ENCODE measurements at places on chromosomes 7 and 10.

DNA sequence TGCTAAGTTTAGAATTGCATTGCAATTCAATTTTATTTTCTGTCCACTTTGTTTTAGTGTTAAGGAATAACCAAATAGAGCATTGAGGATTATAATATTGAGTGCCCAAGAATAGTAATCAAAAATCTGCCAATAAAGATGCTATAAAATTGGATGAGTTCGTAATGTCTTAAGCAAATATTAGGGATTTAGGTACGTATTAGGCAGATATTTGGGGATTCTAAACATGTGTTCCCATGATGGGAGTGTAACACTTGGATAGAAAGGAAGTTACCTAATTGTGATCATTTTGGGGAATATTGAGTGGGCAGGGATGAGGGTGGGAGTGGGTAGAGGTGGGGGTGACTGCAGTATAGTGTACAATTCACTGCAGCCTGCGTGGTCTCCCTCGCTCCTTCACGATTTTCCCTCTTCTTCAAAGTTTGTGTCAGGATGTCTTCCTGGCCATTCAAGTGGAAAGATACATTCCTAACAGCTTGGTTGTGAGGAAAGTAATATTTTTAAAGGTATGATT lies 1.3 kb upstream of the PRKG1 start:
- DNase-seq, result no peak

DNA sequence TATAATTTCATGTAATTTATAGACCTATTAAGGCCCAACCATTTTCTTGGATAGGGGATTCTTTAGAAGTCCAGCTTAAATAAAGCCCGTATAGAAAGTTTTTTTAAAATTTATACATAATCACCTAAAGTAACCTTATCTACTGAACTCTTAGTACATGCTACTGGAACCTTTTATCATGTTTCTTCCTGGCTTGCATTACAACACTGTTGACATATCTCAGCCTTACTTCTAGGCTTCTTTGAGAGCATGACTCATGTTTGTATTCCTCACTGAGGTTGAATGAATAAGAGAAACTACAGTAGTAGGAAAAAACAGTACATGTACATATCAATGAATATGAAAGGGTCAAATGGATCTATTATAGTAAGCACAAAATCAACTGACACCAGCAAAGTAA lies 8.2 kb upstream of the MAGI2 start:
- no peak for DNase-seq

- DNase-seq, result no peak
Observed at GRCh38 chr7:47697543-47697942, 115.6 kb upstream of the TNS3 start.

- DNase-seq, result peak; percentile 71
Observed at GRCh38 chr10:67666416-67667034, 29.5 kb downstream of the CTNNA3 start.

DNA sequence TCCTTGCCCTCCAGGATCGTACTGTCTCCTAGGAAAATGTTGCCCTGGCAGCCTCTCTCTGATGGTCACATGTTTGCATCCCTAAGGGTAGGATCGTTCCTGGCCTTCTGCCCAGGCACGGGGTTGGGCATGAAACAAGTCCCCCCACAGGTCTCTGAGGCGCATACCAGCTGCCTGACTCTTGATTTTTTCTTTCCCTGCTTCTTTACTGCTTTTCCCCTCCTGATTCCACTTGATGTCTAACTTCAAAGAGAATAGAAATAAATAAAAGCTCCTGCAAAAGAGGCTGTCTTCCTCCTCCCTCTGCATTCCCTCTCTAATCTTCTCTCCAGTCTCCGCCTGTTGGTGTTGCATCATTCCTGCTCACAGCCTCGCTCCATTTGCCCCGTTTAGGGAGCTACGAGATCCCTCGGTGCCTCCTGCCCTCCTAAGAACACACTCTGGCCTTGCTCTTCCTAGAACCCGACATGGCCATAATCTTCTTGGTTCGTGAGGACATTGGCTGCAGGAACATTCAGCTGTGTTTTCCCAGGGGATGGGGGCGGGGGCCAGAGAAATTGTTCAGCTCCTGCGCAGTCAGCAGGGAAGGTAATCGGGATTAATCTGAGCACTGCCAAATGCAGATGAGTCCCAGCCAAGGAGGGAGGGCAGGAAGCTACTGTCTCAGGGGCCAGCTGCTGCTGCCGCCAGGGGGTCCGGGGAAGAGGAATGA lies 26.0 kb downstream of the LEP start:
- no peak for DNase-seq

GRCh38 chr7:130909161-130909836 lies 175.3 kb upstream of the KLF14 start:
- no peak for DNase-seq

DNA sequence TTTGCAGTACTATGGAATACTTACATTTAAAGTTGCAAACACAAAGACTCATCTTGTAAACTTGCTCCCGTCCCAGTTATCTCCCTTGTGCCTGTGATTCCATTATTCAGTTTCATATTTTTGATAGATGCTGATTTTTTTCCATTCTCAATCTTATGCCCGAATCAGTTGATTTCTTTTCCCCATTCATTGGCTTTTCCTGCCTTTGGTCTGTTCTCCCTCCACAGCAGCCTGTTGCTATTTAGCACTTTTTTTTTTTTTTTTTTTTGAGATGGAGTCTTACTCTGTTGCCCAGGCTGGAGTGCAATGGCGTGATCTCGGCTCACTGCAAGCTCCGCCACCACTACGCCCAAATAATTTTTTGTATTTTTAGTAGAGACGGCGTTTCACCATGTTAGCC lies 78.0 kb downstream of the ABCC2 start:
- no peak for DNase-seq

DNA sequence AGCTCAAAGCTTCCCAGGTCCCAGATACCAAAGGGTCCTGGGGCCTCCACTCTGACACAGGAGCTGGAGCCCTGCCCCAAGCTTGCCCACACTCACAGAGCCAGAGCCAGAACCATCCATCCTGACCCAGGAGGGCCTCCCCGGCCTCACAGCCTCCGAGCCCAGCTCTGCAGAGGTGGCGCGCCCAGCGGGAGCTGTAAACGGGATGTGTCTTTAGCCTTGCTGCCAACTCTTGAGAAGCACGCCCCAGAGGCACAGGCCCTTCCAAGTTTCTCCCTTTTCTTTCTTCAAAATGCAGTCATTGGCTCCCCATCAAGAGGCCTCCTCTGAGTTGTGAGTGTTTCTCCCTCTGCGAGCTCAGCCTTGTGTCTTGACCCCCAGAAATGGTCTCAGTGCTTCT lies 75.0 kb downstream of the PDGFA start:
- no peak for DNase-seq

DNA sequence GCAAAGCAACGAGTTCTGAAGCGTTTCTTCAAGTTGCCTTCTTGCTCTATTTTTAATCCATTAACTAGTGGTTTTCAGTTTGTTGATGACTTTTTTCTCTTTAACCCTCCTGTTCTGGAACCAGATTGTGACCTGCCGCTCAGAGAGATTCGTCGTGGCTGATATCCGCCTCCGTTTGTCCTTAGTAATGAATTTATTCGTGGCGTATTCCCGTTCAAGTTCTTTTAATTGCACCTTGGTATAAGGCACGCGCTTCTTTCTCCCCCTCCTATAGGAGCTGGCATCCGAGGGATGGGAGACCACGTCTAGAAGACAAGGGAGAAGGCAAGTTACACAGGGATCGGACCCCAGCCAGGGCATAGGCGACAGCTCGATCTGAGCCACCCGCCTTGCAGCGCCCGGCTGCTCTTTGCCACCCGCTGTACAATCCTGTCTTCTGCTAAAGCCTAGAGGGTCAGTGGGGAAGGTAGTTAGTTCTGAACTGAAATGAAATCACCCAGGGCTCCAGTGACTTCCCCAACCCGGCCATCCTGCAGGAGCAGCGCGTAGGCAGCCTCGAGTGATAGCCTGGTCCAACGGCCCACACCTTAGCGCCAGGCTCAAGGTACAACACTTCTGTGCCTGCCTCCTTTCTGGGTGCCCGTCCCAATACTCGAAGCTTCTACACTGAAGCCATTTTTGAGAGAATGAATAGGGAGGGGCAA lies 1.6 kb downstream of the HOXA13 start:
- DNase-seq, result no peak

DNA sequence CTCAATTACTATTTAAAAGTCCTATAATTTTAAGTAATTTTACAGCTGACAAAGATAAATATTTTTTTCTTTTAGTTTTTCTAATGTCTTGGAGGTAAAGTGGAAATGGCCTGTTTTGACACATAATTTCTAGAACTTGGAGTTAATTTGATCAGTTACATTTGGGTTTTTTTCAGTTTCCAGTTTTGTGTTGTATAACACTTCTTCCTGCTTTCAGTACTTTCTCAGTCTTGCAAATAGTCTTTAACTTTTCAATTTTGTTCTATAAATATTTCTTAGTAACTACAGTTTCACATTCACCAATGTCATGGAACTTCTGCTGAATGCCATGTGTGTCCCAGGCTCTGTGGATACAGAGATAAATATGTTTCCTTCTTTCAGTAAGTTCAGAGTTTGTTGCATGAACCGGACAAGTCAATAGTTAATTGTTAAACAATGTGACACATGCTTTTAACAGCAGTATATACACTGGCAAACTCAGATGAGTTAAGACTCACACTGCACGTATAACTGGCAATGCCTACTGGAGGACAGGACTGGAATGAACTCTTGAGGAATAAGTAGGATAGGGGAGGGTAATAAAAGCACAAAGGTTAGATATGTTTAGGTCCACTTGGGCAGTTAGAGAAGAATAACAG lies 4.6 kb downstream of the SHOC2 start:
- DNase-seq, result no peak

DNA sequence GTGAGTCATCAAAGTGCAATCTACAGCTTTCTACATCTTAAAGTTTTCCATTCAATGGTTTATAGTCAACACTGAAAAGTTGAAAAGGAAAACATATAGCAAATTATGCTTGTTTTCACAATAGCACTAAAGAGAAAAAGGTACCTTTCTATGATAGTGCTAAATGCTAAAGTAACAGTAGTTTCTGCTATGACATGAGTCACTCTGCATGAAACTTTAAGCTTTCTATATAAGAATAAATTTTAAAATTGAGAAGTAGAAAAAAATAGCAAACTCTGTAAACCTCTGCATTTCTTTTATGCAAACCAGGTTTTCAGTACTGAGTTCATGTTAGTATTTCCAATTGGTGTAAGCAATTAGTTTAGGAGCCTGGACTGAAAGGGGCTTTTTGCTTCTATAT lies 31.2 kb upstream of the TMEM168 start:
- no peak for DNase-seq

DNA sequence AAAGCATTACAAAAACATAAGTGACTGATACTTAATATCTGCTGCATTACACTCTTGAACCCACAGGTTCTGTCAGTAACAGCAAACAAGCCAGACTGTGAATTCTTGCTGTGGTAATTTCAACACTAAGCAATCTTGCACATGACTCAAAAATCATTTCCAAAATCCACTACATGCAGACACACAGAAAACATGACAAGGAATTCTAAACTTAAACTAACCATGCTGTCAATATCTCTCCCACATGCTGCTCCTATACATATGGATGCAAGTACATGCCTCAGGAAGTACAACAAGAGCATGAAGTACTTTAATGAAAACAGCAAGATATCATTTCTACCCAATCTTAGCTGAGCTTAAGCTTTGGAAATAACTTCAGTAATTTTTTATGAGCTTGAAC lies 890.2 kb upstream of the KCND2 start:
- DNase-seq, result no peak

GRCh38 chr10:93608421-93608820 lies 3.9 kb upstream of the PDE6C start:
- DNase-seq, result no peak
